Nephron progenitor cell (in vitro differentiated cells): ENCODE measurements at places on chromosomes 13 and 19.
A peak's percentile ranks its signal among the peaks of the same experiment; 100 is the strongest.

GRCh38 chr19:35220315-35220921, 8.1 kb downstream of the FAM187B start:
- no peaks in the 10 kb centered on the region for H3K4me1 ChIP-seq
- no peak for DNase-seq
- peaks cover 13% of the 10 kb centered on the region for H3K27me3 ChIP-seq
- H3K27ac ChIP-seq = no peak overlapping the region

- no peak within 1 kb of the TSS for H3K27ac ChIP-seq
- peaks cover 10% of the 10 kb centered on the region for H3K36me3 ChIP-seq
- H3K4me3 ChIP-seq = peak within 1 kb of the TSS; percentile 61
- peaks cover 18% of the 10 kb centered on the region for H3K27me3 ChIP-seq
- peaks cover 26% of the 10 kb centered on the region for H3K4me1 ChIP-seq
Measured at GRCh38 chr19:49473868-49474541, at the start of gene FLT3LG. FLT3LG (plus strand) TSS chr19:49474215; CDS start chr19:49474640, 425 bp downstream.

GRCh38 chr19:8481201-8481600, 21.2 kb downstream of the PRAM1 start:
- DNase-seq = no peak
- peaks cover 74% of the 10 kb centered on the region for H3K36me3 ChIP-seq
- peaks cover 12% of the 10 kb centered on the region for H3K4me1 ChIP-seq
- peak overlapping the region; percentile 72 for H3K27ac ChIP-seq
- H3K4me3 ChIP-seq = no peak overlapping the region

GRCh38 chr13:75480671-75481175, 1.2 kb downstream of the TBC1D4 start:
- no peaks in the 10 kb centered on the region for H3K36me3 ChIP-seq
- peak overlapping the region; percentile 13 for H3K27ac ChIP-seq
- DNase-seq = peak; percentile 61
- H3K4me1 ChIP-seq = peaks cover 35% of the 10 kb centered on the region
- H3K27me3 ChIP-seq = peaks cover 5% of the 10 kb centered on the region

GRCh38 chr19:288911-289310, 2.3 kb downstream of the PLPP2 start:
- no peak for DNase-seq
- no peaks in the 10 kb centered on the region for H3K36me3 ChIP-seq

DNA sequence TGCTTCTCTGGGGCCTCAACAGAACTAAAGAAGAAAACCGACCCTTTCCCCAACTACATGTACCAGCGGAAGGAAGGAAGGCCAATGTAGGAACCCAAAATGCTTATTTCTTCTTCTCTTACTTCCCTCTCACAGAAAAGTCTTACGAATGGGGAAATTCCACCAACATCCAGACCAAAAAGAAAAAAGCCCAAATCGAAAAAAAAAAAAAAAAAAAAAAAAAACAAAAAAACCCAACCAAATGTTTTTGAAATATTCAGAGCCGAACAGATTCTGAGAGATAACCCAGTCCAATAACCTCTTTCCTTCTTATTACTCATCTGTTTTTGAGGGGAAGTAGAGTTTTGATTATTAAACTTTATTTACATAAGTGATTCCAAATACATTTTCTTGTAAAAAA, 3.9 kb downstream of the PPM1N start:
- no peaks in the 10 kb centered on the region for H3K36me3 ChIP-seq
- H3K4me1 ChIP-seq = peaks cover 28% of the 10 kb centered on the region
- peaks cover 58% of the 10 kb centered on the region for H3K27me3 ChIP-seq
- no peak overlapping the region for H3K4me3 ChIP-seq

DNA sequence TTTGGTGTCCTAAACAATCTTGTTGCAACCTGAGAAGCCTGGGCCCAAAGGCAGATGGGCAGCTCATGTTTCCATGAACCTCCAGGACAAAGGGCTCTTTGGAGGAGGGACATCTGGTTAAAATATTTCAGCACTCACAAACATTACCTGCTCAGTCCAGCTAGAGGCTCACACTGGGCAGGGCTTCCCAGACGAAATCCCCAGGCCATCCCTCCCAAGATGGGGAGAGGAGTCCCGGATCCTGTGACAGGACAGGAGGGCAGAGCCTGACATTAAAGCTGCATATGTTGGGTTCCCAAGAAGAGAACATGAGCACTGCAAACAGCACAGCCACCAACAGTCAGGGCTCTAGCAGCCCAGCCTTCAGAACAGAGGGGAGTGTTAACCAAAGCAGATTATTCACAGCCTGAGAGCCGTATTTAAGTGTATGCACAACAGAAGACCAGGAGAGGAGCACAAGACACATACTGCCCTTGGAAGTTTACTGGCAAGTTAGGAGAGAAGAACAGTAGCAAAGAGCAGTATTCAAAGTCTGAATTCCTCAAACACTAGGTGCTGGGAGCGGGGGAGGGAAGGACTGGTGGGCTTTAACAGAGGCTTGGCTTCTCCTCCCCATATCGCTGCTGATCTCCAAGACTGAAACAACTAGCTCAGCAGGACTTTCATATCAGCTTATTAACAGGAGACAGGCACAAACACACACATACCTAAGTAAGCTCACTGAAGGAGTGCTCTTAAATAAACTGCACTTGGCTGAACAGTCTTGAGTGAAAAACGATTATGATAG, 12.3 kb downstream of the ATP7B start:
- H3K4me3 ChIP-seq = peak overlapping the region; percentile 52
- peaks cover 66% of the 10 kb centered on the region for H3K4me1 ChIP-seq
- peak overlapping the region; percentile 74 for H3K27ac ChIP-seq
- H3K36me3 ChIP-seq = no peaks in the 10 kb centered on the region
- H3K27me3 ChIP-seq = peaks cover 10% of the 10 kb centered on the region

GRCh38 chr19:55119053-55119452, 1.6 kb upstream of the PPP1R12C start:
- DNase-seq = no peak
- H3K27me3 ChIP-seq = peaks cover 39% of the 10 kb centered on the region
- H3K36me3 ChIP-seq = no peaks in the 10 kb centered on the region
- H3K27ac ChIP-seq = no peak overlapping the region
- H3K4me1 ChIP-seq = peaks cover 52% of the 10 kb centered on the region

DNA sequence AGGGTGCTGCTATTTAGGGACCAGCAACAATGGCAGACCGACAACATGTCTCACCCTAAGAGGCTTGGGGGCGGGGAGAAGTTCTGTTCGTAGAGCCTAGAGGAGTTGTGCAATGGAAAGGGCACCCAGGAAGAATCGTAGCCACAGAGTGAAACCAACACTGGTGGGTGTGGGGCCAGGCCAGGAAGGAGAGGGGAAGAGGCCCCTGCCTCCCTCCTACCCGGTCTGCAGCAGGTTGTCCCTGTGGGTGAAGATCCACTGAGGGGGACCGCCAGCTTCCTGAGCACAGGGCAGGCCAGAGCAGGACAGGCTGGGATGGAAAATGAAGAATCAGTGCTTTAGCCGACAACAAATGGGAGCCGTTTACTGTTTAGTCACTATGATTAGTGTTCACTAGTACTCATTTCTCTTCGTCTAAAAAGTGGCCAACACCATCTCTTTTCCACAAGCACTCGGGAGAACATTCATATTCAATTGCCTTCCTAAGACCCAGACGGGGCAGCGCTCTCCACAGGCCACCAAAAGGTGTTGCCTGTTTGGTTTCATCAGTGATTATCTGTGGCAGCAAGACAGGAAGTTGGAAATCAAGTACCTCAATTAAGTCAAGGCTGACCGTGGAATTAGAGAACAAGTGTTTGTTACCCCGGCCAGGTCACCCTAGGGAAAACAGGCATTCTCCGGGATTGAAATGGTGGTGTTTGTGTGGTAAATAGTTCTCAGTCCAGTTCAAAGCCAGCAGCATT, 1.1 kb upstream of the ATP11A start:
- H3K36me3 ChIP-seq = no peaks in the 10 kb centered on the region
- DNase-seq = no peak
- peak overlapping the region; percentile 77 for H3K4me3 ChIP-seq
- H3K27ac ChIP-seq = peak overlapping the region; percentile 59
- H3K4me1 ChIP-seq = peaks cover 56% of the 10 kb centered on the region
- peaks cover 6% of the 10 kb centered on the region for H3K27me3 ChIP-seq

GRCh38 chr19:752652-753517, 2.0 kb downstream of the MISP start:
- H3K4me3 ChIP-seq = peak overlapping the region; percentile 46
- H3K36me3 ChIP-seq = peaks cover 3% of the 10 kb centered on the region
- peak overlapping the region; percentile 87 for H3K27ac ChIP-seq
- DNase-seq = peak; percentile 37

- H3K27ac ChIP-seq = no peak overlapping the region
- no peaks in the 10 kb centered on the region for H3K36me3 ChIP-seq
- peaks cover 91% of the 10 kb centered on the region for H3K27me3 ChIP-seq
- H3K4me3 ChIP-seq = no peak overlapping the region
- H3K4me1 ChIP-seq = no peaks in the 10 kb centered on the region
- DNase-seq = no peak
Measured at GRCh38 chr19:40560092-40560507, 16.6 kb upstream of the SHKBP1 start.

DNA sequence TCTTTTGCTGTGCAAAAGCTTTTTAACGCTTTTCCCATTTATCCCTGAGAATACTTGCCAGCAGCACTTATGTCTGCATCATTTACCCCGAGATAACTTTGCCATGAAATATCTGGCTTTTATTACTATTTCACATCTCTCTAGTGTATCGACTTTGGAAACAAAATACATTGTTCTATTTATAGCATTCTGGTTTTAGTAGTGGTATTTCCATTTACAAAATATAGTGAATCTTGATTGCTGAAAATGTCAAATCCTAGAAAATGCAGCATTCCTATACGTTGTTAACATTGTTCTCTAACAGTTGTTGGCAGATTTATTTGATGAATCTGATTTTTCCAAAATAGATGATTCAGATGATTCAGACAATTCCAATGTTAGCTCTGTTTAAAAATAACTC, 189.3 kb upstream of the SPRY2 start:
- no peaks in the 10 kb centered on the region for H3K4me1 ChIP-seq
- DNase-seq = no peak
- peaks cover 5% of the 10 kb centered on the region for H3K36me3 ChIP-seq

DNA sequence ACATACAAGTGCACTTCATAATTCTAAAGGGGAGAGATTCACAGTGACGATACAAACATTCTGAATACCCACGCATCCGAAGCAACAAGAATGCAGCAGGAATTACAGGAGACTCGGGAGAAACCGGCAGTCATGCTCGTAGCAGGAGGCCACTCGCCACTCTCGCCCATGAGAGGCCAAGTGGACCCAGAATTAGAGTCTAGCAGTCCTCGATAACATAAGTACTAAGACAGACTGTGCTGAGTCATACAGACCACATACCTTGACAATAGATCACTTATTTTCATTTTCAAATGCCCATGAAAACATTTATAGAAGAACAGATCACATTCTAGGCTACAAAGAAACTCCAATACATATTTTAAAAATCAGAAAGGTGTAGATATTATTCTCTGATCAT, 299.1 kb upstream of the TSHZ3 start:
- no peaks in the 10 kb centered on the region for H3K4me1 ChIP-seq
- H3K36me3 ChIP-seq = no peaks in the 10 kb centered on the region
- H3K27me3 ChIP-seq = peaks cover 22% of the 10 kb centered on the region
- H3K4me3 ChIP-seq = no peak overlapping the region

GRCh38 chr13:82934000-82934399, 948.3 kb downstream of the SLITRK1 start:
- no peak overlapping the region for H3K4me3 ChIP-seq
- no peak for DNase-seq
- no peaks in the 10 kb centered on the region for H3K4me1 ChIP-seq

DNA sequence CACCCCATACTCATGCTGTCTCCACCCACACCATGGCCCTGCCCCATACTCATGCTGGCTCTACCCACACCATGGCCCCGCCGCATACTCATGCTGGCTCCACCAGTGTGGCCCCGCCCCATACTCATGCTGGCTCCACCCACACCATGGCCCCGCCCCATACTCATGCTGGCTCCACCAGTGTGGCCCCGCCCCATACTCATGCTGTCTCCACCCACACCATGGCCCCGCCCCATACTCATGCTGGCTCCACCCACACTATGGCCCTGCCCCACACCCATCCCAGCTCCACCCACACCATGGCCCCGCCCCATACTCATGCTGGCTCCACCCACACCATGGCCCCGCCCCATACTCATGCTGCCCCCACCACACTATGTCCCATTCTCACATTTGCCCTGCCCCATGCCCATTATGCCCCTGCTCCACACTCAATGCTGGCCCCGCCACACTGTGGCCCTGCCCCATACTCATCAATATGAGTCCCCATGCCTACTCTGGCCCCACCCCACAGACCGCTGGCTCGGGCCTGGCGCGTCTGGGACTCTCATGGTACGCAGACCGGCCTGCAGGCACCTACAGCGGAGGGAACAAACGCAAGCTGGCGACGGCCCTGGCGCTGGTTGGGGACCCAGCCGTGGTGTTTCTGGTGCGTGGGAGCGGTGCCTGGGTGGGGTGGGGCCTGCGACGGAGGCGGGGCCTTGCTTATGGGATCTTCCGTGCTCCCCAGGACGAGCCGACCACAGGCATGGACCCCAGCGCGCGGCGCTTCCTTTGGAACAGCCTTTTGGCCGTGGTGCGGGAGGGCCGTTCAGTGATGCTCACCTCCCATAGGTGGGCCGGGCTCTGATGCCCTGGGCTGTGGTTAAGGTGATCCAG, 3.7 kb upstream of the ARHGAP45 start:
- H3K27me3 ChIP-seq = peaks cover 49% of the 10 kb centered on the region
- peak; percentile 42 for DNase-seq
- no peaks in the 10 kb centered on the region for H3K36me3 ChIP-seq
- H3K4me3 ChIP-seq = no peak overlapping the region
- H3K27ac ChIP-seq = no peak overlapping the region

GRCh38 chr13:43776501-43777079, 10.2 kb downstream of the ENOX1 start:
- H3K36me3 ChIP-seq = no peaks in the 10 kb centered on the region
- DNase-seq = no peak
- H3K27ac ChIP-seq = no peak overlapping the region
- H3K27me3 ChIP-seq = peaks cover 30% of the 10 kb centered on the region
- H3K4me1 ChIP-seq = peaks cover 4% of the 10 kb centered on the region

DNA sequence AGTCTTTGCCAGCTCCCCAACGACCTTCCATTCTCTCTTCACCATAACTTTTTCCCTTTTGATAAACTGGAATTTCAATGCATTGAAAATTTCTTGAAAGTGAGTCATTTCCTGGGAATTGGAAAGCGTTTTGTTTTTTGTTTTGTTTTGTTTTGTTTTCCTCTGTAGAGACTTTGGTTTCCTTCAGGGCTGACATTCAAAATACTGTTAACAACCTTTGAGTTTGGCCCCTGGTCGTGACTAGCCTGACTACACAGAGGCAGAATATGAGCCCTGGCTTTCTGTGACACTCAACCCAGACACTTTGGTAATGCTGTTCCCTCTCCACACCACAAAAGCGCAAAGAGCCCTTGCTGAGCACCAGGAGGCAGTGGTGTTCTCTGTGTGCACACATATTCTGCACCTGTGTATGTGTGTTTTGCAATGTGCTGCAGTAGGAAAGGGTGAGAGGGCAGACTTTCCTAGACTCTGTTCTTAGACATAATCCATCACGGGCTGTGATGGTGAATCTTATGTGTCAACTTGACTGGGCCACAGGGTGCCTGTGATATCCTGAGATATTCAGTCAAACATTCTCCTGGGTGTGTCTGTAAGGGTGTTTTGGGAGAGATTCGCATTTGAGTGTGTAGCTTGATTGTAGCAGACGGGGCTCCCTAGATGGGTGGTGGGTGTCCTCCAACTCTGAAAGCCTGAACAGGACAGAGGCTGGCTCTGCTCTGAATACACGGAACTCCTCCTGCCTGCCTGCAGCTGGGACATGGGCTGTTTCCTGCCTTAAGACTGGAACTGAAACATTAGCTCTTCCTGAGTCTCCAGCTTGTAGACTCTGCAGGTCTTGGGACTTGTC, 29.5 kb upstream of the ANKRD10 start:
- no peak overlapping the region for H3K27ac ChIP-seq
- H3K4me3 ChIP-seq = no peak overlapping the region
- H3K36me3 ChIP-seq = no peaks in the 10 kb centered on the region
- H3K27me3 ChIP-seq = peaks cover 12% of the 10 kb centered on the region
